ENCODE measurements at places on chromosomes 7 and 10. TPM values are rescaled to one million over a fixed set of nuclear protein-coding genes. Genes with fewer than 3 reads are reported as not detected.

CDC14C gene
- total RNA-seq = not detected

- peaks cover 26% of the 10 kb centered on the region for H3K4me1 ChIP-seq
- no peak for DNase-seq
- no peaks in the 10 kb centered on the region for H3K36me3 ChIP-seq
- H3K27me3 ChIP-seq = no peaks in the 10 kb centered on the region
- H3K27ac ChIP-seq = no peak overlapping the region
- no peak overlapping the region for H3K4me3 ChIP-seq
Measured at GRCh38 chr7:100386940-100387339, 13.7 kb downstream of the PILRA start.

DNA sequence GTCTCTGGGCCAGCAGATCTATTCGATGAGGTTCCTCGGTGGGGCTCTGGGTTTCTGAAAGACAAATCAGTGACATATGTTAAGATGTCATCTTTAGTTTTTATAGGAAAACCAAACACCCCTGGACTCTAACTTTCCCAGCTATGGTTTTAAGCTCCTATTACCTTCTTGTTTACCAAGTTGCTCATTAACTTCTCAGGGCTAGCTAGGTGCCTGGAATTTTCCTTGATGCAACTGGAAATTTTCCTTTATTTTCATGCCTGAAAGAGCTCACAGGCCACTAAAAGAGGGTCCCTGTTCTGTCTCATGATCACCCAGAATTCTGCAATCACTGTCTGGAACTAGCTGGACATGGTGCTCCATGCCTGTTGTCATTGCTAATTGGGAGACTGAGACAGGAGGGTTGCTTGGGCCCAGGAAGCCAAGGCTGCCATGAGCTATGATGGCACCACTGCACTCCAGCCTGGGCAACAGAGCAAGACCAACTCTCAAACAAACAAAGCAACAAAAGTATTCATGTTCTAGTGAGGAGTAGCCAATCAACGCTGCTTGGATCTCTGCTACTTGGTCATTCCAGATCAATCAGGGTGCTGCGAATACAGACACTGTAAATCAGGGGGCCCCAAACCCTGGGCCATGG is 1173.5 kb upstream of the AUTS2 start:
- no peak for DNase-seq
- no peak overlapping the region for H3K27ac ChIP-seq
- H3K4me1 ChIP-seq = peaks cover 9% of the 10 kb centered on the region
- H3K36me3 ChIP-seq = no peaks in the 10 kb centered on the region

TACC2 gene
- 400 TPM for total RNA-seq

DNA sequence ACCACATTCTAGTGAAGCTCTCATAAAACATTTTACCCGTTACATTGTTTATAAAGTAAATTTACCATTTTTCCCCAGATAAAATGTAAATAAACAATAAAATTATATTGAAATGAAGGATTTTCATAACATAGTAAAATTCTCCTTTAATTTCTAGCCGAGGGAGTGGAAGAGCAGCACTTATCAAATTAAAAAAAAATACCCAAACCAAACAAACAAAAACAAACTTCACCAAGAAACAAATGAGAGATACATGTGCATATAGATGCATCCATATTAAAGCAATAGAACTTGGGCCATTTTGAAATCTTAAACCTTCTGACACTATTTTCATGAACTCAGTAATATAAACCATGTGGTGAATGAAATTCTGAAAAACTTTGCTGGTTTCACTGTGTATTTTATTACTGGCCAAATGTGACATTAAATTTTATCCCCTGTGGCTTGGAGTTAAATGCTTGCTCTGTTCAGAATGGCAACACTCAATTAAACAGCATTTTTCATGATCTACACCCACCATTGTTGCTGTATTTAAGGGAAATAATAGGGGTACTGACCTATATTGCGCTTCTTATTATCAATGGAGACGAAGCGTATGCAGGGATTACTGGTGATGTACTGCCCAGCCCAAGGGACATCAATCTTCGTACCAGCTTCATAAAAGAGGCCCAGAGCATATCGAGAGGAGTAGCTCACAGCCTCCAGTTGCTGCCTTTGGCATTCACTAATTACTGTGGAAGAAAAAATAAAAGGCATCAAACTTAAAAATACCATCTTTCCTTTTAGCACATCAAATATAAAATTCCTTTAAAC is 220.9 kb downstream of the RNLS start:
- no peak overlapping the region for H3K4me3 ChIP-seq
- no peak for DNase-seq
- H3K36me3 ChIP-seq = no peaks in the 10 kb centered on the region
- no peaks in the 10 kb centered on the region for H3K4me1 ChIP-seq

- no peaks in the 10 kb centered on the region for H3K36me3 ChIP-seq
- DNase-seq = no peak
- no peaks in the 10 kb centered on the region for H3K4me1 ChIP-seq
- H3K4me3 ChIP-seq = no peak overlapping the region
- peaks cover 31% of the 10 kb centered on the region for H3K27me3 ChIP-seq
- no peak overlapping the region for H3K27ac ChIP-seq
Measured at GRCh38 chr10:123462756-123463155, 203.4 kb upstream of the GPR26 start.

DNA sequence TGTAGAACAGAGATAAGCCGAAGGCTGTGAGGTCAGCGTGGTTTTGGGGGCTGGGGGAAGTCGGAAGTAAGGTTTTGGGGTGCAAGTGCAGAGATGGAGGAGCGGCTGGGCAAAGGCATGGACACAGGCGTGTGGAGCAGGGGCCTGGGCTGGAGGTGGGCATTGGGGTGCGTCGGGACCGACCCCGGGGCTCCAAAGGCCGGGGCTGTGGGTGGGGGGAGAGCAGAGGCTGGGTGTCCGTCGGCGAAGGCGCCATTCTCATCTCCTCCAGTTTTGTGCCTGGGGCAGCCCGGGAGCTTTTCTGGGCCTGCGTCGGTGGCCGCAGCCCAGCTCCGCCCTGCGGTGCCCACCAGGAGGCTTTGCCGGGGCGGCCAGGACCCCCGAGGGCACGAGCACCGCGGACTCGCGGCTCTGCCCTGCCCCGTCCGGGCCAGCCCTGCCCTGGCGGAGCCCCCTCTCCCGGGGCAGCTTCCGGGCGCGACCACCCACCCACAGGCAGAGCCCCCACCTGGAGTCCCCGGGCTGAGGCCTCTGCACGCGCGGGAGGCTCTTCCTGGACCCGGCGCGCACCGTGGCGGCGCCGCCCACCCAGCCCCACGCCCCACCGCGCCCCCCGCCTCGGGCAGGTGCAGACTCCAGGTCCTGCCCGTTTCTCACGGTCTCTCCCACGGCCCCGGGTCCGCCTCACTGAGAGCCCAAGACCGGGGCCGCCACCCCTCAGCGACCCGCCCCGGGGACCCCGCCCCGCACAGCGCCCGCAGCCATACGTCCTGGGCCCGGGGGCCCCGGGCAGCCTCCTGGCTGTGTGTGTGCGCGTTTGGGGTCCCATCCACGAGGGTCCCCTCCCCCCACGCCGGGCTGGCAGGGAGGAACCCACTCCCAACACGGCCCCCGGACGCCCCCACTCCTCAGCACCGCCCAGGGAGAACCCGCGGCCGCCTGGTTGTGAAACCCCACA is 7.7 kb upstream of the SCART1 start:
- no peak overlapping the region for H3K4me3 ChIP-seq
- DNase-seq = no peak
- H3K27ac ChIP-seq = no peak overlapping the region
- H3K36me3 ChIP-seq = peaks cover 13% of the 10 kb centered on the region
- H3K4me1 ChIP-seq = no peaks in the 10 kb centered on the region

DNA sequence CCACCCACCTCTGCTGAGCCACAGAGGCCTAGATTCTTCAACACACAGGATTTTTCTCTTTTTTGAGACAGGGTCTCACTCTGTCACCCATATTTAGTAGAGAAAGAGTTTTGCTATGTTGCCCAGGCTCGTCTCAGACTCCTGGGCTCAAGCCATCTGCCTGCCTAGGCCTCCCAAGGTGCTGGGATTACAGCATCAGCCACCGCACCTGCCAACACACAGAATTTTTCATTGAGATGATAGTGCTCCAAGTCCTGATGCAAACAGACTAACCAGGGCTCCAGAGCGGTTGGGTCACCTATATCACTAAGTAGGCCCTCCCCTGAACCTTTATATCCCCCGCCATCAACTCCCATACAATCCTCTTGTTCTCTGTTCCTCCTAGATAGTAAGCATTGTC is 24.4 kb upstream of the ADRB1 start:
- H3K4me1 ChIP-seq = peaks cover 29% of the 10 kb centered on the region
- H3K27me3 ChIP-seq = no peaks in the 10 kb centered on the region
- no peak overlapping the region for H3K27ac ChIP-seq
- no peak for DNase-seq
- no peaks in the 10 kb centered on the region for H3K36me3 ChIP-seq
- H3K4me3 ChIP-seq = no peak overlapping the region

- H3K27ac ChIP-seq = no peak overlapping the region
- no peaks in the 10 kb centered on the region for H3K27me3 ChIP-seq
- no peak overlapping the region for H3K4me3 ChIP-seq
- H3K4me1 ChIP-seq = no peaks in the 10 kb centered on the region
- no peaks in the 10 kb centered on the region for H3K36me3 ChIP-seq
Measured at GRCh38 chr7:85498031-85498430, 311.2 kb upstream of the SEMA3D start.

DNA sequence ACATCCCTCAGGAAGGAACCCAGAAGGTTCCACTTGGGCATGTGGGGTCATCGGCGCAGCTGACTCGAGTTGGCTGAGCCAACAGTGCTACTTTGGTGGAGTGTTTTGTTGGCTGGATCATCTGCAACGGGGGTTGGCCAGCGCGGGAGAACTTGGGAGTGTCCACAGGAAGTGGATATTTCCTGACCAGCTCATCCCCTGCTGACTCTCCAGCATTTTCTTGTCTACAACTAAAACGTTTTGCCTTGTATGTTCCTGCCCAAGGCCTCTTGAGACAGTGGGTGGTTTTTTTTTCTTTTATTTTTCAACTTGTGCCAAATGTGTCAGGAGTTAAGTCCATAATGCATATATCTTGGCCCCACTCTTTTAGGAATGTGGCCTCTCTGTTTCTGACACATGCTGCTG is 208.6 kb downstream of the ZNF365 start:
- peak; percentile 77 for DNase-seq
- no peaks in the 10 kb centered on the region for H3K27me3 ChIP-seq
- peak overlapping the region; percentile 75 for H3K27ac ChIP-seq
- no peak overlapping the region for H3K4me3 ChIP-seq
- peaks cover 14% of the 10 kb centered on the region for H3K4me1 ChIP-seq

DNA sequence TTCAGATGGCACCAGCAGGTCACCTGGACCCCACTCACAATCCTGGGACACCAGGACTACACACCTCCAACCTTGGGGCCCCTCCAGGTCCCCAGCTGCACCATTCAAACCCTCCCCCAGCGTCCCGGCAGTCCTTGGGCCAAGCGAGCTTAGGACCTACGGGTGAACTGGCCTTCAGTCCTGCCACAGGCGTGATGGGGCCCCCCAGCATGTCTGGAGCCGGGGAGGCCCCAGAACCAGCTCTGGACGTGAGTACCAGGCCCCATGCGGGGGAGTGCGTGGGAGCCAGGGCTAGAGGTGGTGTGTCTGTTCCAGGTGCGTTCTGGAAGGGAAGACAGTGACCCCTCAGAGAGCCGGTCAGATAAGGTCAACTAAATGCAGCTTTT is 17.8 kb downstream of the ZMIZ2 start:
- no peaks in the 10 kb centered on the region for H3K27me3 ChIP-seq
- H3K4me1 ChIP-seq = peaks cover 50% of the 10 kb centered on the region
- H3K36me3 ChIP-seq = peaks cover 63% of the 10 kb centered on the region
- H3K4me3 ChIP-seq = no peak overlapping the region
- H3K27ac ChIP-seq = no peak overlapping the region

HOXA1 gene
- not detected for total RNA-seq

PRSS37 gene
- total RNA-seq = not detected

DNA sequence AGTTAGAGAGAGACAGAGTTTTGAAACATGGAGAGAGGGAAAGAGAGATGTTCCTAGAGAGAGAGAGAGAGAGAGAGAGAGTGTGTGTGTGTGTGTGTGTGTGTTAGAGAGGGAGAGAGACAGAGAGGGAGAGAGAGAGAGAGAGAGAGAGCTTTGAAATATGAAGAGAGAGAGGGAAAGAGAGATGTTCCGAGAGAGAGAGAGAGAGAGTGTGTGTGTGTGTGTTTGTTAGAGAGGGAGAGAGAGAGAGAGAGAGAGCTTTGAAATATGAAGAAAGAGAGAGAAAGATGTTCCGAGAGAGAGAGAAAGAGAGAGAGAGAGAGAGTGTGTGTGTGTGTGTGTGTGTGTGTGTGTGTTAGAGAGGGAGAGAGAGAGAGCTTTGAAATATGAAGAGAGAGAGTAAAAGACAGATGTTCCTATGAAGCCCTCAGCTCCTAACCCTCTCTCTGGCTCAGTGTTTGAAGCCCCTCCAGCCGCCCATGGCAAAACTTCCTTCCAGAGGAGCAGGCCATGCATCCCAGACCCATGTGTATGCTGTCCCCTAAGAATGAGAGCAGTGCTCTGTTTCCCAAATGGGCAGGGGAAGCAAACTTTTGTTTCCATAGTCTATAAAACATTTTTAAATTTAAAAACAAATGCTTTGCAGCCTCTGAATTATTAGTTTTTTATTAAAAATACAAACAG is 130.9 kb downstream of the KCNMA1 start:
- no peak overlapping the region for H3K4me3 ChIP-seq
- H3K36me3 ChIP-seq = no peaks in the 10 kb centered on the region
- H3K4me1 ChIP-seq = no peaks in the 10 kb centered on the region
- peaks cover 79% of the 10 kb centered on the region for H3K27me3 ChIP-seq

DNA sequence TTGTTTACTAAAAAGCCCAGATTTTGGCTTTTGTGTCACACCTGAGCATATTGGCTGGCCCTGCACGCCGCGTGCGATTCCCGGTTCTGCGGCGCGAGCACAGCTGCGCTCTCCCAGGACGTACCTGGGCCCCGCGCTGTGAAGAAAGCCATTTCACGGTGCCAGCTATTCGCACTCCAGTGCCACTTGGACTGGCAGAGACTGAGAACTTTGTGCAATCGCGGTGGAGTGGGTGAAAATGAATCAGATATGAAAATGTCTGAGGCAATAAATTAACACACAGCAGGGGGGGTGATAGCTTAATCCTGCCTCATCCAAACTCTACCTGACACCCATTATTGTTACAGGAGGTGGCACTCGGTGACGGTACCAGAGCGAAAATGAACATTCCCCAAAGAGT is 330.1 kb upstream of the MGMT start:
- H3K4me3 ChIP-seq = no peak overlapping the region
- no peak overlapping the region for H3K27ac ChIP-seq
- H3K4me1 ChIP-seq = no peaks in the 10 kb centered on the region
- peaks cover 50% of the 10 kb centered on the region for H3K27me3 ChIP-seq

- peaks cover 47% of the 10 kb centered on the region for H3K27me3 ChIP-seq
- H3K4me3 ChIP-seq = no peak overlapping the region
Measured at GRCh38 chr7:3057066-3057420, 13.4 kb upstream of the CARD11 start.

DNA sequence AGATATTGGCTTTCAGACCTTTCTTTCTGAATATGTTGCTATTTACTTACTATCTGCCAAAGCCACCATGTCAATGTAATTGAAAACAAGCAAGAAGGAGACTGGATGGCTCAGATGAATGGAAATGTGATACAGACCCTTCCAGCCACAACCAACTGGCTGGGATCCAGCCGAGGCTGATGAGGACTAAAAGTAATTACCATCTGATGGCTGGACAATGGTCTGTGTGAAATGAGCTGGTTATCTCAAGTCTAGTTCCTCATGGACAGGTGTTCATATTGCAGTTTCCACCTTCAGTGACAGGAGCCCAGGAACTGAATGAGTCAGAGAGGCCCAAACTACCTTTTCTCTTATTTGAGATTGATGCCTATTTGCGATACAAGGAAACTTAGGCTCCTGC is 267.5 kb downstream of the GATA3 start:
- peaks cover 17% of the 10 kb centered on the region for H3K27me3 ChIP-seq
- DNase-seq = no peak
- H3K36me3 ChIP-seq = no peaks in the 10 kb centered on the region
- H3K4me3 ChIP-seq = no peak overlapping the region

All from left ventricle myocardium inferior (tissue), 1 donor.